Peyer's patch (tissue), 4 donors: ENCODE measurements at places on chromosomes 13 and 19. TPM values are rescaled to one million over a fixed set of nuclear protein-coding genes. Genes with fewer than 3 reads are reported as not detected.

DNA sequence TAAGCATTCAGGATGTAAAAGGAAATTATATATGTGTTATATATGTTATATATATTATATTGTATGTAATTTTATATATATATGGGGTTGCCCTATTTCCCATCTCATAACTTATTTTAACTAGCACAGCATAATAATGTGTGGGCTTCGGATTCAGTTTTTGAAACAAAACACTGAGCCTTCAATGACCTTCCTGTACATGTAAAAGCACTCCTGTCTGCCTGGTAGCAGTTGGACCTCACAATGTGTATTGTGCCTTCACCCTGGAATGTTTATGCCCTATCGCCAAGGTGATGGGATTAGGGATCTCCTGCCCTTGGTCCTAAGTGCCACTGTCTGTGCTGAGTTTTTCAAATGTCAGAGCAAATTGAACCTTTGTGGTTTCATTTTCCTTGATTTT, 968.8 kb downstream of the TUBA3C start:
- DNase-seq = no peak

DNA sequence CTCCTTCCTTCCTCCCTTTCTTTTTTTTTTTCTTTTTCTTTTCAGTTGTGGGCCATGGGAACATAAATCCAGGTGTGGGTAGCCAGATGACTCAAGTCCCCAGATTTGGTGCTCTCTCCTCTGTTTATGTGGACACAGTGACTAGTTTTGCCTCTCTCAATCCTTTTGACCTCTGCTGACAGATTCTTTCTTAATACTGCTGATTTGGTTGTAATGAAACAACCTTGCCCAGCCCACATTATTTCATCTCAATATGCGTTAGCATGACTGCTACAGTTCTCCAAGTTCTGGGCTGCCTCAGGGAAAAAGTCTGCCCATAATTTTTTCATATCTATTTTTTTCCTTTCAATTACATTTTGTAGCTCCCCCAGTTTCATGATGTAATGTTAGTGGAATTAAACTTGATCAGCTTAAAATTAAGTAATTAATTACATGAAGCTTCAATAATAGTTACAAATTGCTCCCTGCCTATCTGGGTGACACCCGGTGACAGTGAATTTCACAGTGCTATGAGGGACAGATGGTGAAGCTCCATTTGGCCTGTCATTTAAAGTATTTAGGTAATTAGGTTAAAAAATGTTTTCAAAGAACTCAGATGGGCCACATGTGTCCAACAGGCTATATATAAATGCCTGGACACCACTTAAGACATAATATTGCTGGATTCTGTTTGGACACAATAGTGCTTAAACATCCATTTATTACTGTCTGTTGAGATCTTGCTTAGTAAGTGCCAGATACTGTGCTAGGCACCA, 118.8 kb upstream of the FRY start:
- DNase-seq = no peak

The DPF1 gene
- total RNA-seq = not detected

The CGB1 gene
- total RNA-seq = not detected

The LAIR1 gene
- total RNA-seq = 2.6 TPM

GRCh38 chr19:16585808-16586476, 13.7 kb upstream of the SLC35E1 start:
- peak; percentile 81 for DNase-seq

DNA sequence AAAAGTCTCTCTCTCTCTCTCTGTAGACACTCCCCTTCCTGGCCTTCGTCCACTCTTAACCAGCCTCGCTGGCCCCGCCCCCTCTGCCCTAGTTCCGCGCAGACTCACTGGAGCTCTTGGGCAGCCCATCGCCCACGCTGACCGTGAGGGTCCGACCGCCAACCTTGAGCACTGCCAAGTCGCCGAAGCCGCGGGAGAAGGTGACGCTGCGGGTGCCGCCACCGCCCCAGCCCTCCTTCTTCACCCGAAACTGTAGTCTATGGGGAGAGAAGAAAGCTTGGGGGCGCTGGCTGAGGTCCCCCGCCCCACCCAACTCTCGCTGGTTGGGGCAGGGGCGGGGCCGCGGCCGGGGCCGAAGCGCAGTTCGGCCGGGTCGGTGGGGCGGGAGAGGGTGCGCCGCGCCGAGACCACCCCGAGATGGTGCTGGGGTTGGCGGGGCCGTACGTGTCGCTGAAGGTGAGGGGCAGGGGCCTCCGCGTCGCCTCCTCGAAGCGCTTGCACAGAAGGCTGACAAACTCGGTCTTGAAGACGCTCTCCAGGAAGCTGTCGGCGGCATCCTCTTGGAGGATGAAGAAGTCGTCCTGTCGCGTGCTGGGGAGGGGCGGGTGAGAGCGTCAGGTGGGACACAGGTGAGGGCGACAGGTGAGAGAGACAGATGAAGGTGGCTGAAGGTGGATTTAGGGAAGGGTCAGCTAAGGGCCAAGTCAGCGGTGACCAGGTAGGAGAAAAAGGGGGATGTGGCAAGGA, 12.6 kb upstream of the ZNF414 start:
- peak; percentile 94 for DNase-seq

The SLC10A2 gene
- 5.0 TPM for total RNA-seq

The TNFRSF19 gene
- total RNA-seq = 1.7 TPM

DNA sequence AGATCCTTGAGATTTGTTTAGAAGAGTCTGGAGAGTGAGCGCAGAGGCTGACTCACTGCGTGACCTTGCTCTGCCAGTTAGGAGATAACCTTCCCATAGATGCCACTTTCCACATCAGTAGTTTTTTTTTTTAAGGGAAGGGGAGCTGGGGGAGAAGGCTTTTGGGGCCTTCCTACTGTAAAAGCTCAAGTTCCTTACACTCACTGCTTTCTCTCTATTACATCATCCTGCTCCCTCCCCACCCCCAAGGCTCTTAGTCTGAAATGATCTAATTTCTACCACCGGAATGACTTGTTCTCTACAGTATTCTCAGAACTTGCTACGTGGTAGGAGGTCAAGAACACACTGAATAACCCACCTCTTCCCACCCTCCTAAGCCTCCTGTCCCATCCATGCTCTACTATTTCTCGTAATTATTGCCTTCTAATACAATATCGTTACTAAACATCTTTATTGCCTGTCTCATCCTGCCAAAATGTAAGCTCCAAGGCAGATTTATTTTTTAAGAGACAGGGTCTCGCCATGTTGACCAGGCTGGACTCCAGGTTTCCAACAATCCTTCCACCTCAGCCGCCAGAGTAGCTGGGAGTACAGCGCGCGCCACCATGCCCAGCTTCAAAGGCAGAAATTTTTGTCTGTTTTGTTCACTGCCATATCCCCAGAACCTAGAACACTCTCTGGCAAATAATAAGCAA, 1.2 kb downstream of the LONP1 start:
- DNase-seq = no peak

DNA sequence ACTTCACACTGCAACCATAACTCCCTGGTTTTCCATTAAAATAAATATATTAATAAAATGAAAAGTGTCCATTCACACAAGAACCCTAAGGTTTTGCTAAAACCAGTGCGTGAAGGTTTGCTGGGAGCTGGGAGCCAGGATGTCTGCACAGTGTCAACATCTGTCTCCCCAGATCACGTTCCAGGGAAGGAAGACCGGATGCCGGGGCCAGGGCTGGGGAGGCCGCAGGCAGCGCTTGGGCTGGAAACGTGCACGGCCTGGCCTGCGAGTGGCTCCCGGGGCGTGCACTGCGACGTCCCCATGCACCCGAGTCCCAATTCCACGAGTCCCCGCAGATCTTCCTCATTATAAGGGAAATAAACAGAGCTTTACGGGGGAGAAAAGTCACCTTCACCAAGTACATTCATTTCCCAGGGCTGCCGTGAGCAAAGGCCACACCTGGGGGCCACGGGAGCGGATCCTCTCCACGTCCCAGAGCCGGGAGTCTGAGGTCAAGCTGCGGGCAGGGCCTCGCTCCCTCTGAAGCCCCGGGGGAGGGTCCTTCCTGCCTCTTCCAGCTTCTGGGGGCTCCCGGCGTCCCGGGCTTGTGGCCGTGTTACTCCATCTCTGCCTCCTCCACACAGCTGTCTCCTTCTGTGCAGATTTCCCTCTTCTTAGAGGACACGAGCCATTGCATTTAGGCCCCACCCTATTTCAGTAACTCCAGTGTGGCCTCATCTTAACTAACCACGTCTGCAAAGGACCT, 12.8 kb downstream of the SHC2 start:
- DNase-seq = no peak

The PRSS57 gene
- total RNA-seq = not detected

DNA sequence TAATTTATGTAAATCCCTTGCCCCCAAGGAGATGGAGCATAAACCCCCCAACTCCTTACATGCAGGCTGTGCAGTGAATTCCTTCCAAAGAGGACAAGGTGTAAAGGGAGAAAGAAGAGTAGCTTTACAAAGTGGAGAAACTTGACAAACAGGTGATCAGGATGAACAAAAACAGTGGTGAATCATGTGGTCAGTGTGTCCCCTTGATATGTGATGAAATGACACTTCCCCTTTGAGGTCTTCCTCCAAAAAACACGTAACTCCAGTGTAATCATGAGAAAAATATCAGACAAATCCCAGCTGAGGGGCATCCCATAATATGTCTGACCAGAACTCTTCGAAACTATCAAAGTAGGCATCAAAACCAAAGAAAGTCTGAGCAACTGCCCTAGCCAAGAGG, 29.5 kb upstream of the AKT2 start:
- DNase-seq = no peak

The PLEKHA4 gene
- total RNA-seq = 3.5 TPM

DNA sequence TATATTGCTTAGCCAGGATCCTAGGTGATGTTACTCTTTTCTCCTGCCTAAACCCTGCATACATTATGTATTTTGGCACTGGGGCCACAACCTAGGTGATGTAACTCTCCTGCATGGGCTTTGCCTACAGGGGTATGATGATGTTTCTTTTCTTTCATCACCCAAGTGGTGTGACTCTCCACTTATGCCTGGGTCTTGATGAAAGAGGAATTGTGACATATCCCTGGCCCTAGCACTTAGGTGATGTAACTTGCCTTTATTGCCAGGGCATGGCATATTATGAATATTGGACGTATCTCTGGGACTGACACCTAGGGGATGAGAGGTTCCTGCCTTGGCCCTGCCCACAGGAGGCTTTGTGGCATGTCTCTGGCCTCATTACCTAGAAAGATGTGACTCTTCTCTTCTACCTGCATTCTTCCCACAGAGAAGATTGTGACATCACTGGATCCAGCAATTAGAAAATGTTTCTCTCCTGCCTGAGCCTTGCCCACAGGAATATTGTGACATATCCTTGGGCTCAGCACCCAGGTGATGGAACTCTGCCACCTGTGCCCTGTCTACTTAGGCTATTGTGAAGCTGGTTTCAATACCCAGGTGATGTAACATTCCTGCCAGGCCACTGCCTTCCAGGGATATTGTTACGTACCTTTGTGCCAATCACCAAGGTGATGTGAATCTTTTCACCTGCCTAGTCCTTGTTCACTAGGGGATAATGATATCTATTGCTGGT, 27.3 kb upstream of the ZNF254 start:
- no peak for DNase-seq

The ZNF729 gene
- total RNA-seq = not detected

GRCh38 chr19:19385896-19386869, 19.3 kb upstream of the GATAD2A start:
- DNase-seq = no peak

The FGF21 gene
- total RNA-seq = not detected
